ENCODE measurements at places on chromosomes 1 and 21.
A peak's percentile ranks its signal among the peaks of the same experiment; 100 is the strongest.

DNA sequence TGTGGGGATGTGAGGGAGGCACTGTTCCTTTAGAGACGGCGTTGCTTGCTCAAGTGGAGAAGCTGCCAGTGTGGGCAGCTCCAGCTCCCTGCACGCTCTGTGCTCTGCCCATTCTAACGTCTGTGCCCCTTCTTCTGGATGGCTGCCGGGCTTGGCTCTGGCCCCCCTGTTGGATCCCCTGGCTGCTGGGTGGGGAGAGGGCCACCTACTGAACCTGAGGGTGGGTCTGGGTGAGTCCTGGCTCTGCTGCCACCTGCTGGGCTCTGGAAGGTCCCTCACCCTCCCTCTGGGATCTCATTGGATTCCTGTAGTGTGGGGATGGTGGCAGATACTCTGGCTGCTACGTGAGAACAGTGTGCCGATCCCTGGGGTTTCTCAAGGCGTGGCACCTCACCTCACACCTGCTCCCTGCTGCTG, 5.0 kb downstream of the PFKL start:
- DNase-seq, result no peak

DNA sequence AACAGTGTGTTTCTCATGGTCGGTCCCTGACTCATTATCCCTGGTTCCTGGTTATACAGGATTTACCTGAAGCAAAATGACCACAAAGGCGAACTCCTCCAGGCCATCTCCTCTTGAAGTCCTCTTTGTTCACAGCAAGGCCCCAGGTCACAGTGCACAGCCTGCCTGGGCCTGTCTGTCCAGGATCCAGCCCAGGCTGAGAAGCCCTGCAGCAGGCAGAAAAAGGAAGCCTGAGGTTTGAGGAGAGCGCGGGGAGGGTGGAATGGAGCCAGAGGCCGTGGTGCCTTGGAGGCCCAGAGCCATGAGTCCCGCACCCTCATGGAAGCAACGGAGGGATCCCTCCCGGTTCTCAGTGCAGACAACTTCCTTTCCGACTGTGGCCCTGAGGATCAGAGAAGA, 136.8 kb upstream of the IRF2BP2 start:
- no peak for DNase-seq

- DNase-seq, result no peak
These were observed 290.2 kb downstream of the SPATA17 start for GRCh38 chr1:217921126-217921904.

- DNase-seq, result no peak
These were observed 8.0 kb upstream of the PLCH2 start for GRCh38 chr1:2468041-2468472.

- DNase-seq, result no peak
These were observed 29.4 kb downstream of the CLDN14 start for GRCh38 chr21:36450511-36450910.

GRCh38 chr1:25205786-25206185, 26.5 kb downstream of the SYF2 start:
- DNase-seq, result no peak

DNA sequence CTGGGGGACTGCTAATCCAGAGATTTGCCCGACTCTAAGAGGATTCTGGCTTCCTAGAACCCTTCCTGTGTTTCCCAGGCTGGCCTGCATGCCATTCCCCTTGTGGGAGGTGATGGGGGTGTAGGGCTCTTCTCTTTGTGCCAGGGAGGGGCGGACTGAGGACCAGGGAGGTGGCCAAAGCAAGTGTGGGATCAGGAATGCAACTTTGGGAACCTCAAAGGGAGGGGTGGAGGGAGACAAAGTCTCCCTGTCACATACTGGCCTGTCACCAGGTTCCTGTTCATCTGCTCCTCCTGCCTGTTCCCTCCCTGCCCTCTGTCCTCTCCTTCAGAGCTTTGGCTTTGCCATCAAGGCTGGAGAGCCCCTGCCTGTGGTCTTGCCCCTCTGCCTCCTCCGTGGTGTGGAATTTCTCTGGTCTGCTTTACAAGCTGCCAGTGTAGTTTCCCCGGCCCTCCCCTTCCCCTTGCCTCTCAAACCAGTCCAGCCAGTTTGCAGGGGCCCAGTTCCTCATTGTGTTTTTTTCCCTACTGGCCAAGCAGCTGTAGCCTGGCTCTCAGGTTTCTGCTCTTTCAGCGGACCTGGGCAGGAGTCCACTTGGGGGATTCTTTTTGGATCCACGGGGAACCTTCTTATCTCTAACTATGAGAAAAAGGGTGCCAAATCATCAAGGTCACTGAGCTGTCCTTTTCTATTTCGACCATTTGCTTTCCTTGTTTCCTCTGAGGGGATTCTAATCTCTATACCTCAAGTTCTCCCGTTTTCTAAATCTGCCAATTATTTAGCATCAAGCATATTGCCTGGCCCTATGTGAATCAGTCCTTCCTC, 1.8 kb downstream of the CGN start:
- no peak for DNase-seq

GRCh38 chr1:59138402-59138801, 158.5 kb upstream of the FGGY start:
- no peak for DNase-seq

DNA sequence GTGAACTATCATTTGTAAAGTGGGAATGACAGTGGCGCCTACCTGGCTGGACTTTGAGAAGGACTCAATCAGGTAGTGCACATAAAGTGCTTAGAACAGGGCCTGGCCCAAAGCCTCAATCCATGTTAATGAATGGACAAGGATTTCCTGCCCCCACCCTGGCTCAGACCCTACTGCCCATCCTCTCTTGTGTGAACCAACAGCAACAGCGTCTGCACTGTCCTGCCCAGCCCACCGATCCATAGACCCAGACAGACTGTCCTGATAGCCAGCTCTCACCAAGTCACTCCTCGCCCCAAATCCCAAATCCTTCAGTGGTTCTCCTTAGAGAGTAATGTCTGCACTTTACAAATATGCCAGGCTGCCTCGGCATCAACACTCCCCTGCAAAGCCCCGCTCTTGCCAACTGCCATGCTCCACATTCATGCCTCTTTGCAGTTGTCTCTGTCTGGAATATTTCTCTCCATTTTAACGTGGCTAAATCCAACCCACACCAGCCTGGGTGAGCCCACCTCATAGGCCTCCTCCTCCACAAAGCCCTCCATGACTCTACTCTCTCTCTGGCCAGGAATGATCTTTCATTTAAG, 157.6 kb upstream of the EDN2 start:
- DNase-seq, result no peak

DNA sequence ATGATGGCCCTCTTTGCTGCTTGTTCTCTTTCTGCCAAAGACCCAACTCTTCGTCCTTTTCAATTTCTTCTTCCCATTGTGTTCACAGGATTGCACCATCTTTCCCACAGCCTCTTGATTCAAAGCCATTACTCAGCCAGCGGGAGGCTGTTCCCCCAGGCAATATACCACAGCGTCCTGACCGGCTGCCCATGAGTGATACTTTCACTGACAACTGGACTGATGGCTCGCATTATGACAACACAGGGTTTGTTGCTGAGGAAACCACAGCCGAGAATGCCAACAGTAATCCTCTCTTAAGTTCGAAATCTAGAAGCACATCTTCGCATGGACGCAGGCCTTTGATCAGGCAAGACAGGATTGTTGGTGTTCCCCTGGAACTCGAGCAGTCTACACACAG, 167.4 kb downstream of the LRRC40 start:
- DNase-seq, result peak; percentile 43

- no peak for DNase-seq
These were observed 719.0 kb downstream of the RWDD3 start for GRCh38 chr1:95953015-95953414.

GRCh38 chr1:8496473-8496872, 178.6 kb downstream of the SLC45A1 start:
- DNase-seq, result no peak
